Vagina (tissue), 2 donors: ENCODE measurements at places on chromosomes 12 and 14. TPM values are rescaled to one million over a fixed set of nuclear protein-coding genes. Genes with fewer than 3 reads are reported as not detected.

DNA sequence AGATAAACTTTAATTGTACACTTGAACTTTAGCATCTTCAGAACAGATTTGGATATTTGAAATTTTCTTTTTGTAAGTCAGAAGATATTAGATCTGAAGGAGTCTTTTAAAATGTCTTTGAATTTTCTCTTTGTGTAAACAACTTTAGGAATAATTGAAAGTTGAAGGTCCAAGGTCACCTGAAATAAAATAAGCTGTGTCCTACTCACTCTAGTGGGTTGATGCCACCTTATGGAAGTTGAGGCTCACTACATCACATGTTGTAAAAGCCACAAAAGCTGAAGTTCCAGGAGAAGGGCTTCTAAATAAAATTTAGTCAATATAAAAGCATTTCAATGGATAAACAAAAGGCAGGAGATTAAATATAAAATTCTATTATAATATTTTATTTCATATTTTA is 122.0 kb upstream of the ATXN7L3B start:
- DNase-seq = no peak

- DNase-seq = no peak
These were observed 25.6 kb upstream of the NFYB start for GRCh38 chr12:104163631-104164030.

DNA sequence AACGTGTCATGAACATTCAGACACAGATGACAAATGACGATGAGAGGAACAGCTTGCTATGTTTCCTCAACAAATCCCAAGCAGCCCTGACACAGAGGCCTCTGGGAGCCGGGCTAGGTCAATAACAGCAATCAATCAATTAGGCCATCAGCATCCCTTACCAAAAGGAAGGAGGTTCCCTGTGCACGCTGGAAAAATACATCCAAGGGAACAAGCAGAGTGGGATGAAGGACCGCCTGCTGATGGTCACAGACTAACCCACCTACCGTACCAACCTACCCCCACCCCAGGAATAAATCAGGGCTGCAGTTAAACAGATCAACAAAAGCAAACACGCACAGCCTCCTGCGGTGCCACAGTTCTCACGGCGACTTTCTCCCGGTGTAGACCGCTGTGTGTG is 265.1 kb upstream of the SFSWAP start:
- peak; percentile 56 for DNase-seq

DNA sequence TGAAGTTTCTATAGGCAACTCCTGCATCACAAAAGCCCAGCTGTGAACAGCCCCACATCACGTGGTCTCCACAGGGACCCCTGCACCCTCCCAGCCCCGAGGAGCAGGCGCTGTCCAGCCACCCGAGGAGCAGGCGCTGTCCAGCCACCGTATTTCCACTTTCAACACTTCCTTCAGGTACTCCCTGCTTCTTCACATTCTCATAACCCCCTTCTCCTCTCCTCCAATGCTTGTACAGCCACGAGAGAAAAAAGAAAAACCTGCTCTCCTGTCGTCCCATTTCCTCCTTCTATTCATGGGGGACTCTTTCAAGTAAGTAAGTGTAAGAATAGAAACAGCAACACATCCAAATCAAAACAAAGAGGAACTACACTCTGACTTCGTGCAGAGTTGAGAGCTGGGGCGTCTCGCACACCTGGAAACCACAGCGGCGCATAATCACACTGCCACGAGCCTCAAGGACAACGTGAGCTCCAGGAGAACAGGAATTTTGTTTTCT is 11.9 kb downstream of the CDC42BPB start:
- no peak for DNase-seq

LUM gene
- total RNA-seq = 72.9 TPM

DNA sequence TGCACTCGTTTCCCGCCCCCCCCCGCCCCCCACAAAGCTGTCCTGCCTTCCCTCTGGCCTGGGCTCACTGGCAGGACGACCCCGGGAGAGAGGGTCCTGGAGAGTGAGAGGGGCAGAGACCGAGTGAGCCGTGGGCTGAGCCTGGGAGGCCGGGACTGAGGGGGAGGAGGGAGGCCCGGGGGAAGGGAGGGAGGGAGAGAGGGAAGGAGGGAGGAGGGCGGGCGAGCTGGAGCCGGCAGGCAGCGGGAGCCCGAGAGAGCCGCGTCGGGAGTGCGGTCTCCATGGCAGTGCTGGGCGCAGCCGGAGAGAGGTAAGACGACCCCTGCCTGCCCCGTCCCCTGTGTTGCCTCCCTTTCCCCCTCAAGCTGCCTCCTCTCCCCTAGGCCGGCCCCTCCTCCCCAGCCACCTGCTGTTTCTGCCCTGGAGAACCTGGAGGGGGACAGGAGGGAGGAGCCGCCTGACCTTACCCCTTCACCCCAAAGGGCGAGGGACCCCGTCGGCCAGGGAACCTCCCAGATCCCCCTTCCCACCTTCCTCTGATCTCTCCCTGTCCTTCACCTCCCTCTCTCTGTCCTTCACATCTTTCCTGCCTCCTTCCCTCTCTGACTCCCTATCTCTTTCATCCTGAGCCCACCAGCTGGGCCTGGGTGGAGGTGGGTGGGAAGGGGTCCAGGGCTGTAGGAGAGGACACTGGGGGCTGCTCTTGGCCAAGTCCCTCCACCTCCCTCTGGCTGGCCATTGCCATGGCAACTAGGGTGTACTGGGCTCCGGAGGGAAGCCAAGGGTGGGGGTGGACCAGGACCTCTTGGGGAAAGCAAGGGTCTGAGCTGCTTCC is at the start of gene GPR162:
GPR162 (plus strand) TSS at position 231 of the 835 bp plus-strand sequence. CDS start 2,078 bp downstream, outside the sequence.
- DNase-seq = no peak

HOXC5 gene
- not detected for total RNA-seq
